ENCODE measurements at places on chromosomes 7 and 10. TPM values are rescaled to one million over a fixed set of nuclear protein-coding genes. Genes with fewer than 3 reads are reported as not detected.

AGR3 gene
- not detected for total RNA-seq

PSAP gene
- 584 TPM for total RNA-seq

TFPI2 gene
- 1.7 TPM for total RNA-seq

FAM25G gene
- total RNA-seq, result not detected

VSTM2A gene
- total RNA-seq, result not detected

C1QL3 gene
- not detected for total RNA-seq

SORCS3 gene
- total RNA-seq, result not detected

Measured in MG63 (cell line).